ENCODE measurements at places on chromosomes 1 and 21. TPM values are rescaled to one million over a fixed set of nuclear protein-coding genes. Genes with fewer than 3 reads are reported as not detected.

DNA sequence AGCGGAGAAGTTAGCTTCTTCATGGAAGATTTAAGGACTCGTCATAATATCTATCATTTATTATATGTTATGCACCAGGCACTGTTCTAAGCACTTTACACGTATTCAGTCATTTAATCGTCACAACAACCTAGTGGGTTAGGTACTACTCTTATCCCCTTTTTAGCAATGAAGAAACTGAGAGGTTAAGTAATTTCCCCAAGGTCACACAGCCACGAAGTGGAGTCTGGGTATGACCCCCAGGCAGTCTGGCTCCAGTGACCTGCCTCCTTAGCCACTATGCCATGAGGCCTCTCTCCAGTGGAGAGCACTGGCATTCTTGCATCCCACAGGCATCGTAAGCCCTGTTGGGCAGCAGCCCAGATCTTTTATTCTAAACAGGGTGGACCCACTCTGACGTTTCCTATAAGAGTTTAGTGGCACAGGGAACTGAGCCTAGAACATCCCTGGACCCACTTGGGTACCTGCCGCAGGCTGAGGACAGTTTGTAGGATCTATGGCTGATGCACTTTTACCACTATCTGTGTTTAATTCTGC is 123.0 kb downstream of the NAV1 start:
- DNase-seq, result no peak

GLRX2 gene
- 26.6 TPM for total RNA-seq

GRCh38 chr1:55426619-55427018 is 211.5 kb upstream of the USP24 start:
- no peak for DNase-seq

ANGPTL3 gene
- total RNA-seq, result not detected

DNA sequence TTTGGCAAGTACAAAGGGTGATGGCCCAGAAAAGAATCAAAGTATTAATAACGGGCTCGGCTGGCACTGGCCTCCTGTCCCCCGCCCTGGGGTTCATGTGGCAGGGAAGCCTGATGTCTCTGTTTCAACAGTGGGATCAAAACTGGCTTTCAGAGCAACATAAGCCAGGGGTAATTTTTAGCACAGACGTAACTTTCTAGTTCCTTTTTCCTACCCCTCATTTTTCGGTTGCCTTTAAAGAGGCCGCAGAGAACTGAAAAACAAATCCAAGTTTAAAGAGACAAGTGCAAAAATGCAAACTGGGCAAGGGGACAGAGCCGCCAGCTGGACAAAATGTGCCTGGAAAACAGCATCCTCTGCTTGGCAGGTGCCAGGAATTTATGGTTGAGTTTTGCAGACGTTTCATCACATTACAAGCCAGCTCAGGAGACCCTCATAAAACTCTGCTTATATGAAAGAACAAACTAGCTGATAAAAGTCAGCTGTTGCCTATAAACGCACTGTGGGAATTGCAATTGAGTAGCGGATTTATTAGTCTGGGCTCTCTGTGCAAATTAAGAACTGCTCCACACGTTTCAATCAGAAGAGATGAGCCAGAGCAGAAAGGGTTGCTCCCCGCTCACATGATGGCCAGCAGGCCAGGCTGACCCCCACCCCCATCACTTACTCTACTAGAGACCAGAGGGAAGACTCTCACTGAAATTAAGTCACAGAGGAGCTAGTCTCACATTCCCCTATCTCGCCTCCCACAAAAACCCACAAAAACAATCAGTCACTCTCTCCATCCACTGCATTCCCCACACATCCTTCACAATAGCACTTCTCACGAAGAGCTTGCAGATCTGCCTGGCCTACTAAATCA is 15.8 kb upstream of the CDCA8 start:
- peak; percentile 45 for DNase-seq

GRCh38 chr1:213041443-213041842 is 9.6 kb upstream of the RPS6KC1 start:
- DNase-seq, result no peak

ORC1 gene
- 0.52 TPM for total RNA-seq

- no peak for DNase-seq
Measured at GRCh38 chr1:225844236-225845061, 34.5 kb downstream of the EPHX1 start.

DNA sequence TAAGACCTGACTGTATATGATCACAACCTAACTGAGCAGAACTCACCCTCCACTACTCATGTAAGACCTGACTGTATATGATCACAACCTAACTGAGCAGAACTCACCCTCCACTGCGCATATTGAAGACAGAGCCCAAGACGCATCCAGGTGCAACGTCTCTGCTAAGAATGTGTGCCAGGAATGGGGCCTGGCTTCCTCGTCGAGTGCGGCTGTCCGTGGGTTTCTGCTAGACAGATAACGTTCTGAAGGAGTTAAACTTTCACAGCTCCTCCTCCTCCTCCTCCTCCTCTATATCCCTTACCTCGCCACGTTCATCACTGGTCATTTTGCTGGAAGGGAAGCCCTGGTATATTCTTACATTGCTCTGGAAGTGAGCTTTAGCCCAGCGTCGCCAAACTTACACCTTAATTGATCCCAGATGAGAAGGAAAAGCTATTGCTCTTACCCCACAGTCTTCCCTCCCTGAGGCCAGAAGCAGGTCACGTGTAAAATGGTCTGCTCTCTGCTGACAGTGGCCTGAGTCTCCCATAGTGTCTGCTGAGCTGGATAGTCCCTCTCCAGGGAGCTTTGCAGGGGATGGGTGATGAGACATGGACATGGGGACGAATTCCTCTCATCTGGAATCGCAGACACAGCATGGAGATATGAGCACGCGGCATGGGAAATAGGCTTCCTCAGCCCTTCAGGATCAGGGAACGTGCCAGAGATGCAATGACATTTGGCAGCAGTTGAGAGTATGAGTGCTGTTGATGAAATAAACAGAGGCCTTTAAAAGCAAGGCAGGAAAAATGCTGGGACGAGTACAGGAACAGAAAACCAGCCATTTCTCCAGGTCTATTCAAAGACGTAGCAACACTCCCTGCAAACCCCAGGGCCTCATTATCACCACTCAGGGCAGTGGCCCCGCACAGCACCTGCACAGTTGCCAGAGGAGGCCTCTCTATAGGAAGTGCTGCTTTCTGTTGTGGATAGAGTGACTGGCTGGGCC is 528.1 kb downstream of the KIF26B start:
- DNase-seq, result no peak

EPHB2 gene
- total RNA-seq, result 11.4 TPM

- DNase-seq, result peak; percentile 57
Measured at GRCh38 chr21:42695697-42696380, 42.4 kb downstream of the PDE9A start.

DNA sequence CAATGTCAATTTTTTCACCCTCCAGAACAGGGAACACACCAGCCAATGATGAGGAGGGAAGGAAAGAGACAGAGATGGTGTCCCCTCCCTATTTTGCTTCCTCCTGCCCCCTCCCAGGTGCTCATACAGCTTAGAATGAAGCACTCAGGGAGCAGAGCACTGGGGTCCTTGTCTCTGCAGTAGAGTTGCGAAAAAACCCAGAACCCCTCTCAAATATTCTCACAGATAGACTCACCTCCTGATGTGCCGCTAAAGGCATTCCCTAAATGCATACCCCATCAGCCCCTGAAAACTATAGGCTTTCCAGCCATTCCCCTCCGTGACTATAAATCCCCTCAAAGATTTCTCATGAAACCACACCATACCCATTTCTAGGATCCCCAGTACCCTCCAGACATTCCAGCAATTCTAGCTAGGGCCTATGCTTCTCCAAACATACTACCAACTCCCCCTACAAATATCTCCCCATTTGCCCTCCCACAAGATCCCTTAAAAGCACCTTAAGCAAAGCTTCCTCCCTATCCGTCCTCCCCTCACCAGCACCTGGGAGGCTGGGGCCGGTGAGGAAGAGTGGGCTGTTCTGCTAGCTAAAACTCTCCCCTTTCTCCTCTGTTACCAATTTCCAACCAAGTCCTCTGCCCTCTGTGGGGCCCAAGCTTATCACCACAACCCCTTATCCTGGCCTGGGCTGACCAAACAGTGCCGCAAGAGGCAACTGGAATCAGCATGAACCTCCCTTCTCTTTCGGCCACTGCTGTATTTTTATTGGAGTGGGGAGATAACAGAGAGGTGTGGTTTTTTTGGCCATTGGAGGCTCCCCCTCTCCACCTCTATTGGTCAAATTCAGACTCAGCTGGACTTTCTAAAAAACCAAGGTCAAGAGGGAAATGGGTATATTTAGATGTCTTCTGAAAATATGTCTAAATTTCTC is 54.7 kb downstream of the RHBG start:
- DNase-seq, result no peak

DNA sequence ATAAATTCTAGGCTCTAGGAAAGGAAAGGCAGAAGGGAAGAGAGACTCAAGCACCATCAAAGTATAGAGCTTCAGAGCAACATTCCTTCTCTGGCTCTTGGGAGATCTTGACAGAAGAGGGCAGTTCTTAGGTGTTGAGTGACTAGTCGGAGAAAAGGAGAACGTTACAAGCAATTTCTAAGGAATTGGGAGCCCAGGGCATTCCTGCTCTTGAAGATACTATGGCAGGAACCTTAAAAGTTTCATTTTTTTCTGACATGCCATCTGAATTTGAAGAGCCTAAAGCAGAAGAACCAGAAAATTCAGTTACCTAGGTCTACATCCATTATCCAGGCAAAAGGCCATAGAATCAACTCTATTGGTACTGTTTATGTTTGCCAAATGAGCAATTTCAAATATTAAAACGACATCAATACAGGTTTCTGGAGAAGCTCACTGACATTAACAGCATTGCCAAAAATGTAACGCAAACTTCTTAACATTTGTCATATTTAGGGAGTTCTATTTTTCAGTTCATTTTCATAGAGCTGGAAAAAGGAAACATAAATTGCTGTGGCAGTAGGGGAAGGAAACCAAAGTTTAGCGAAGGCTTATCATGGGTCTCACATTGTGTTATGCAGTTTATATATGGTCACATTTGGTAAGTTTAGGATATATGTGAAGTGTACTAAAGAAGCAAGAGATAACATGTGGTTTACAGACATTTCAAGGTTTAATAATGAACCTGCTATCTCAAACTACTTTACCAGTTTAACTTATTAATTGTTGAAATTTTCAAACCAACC is 210.1 kb upstream of the NRIP1 start:
- no peak for DNase-seq

DNA sequence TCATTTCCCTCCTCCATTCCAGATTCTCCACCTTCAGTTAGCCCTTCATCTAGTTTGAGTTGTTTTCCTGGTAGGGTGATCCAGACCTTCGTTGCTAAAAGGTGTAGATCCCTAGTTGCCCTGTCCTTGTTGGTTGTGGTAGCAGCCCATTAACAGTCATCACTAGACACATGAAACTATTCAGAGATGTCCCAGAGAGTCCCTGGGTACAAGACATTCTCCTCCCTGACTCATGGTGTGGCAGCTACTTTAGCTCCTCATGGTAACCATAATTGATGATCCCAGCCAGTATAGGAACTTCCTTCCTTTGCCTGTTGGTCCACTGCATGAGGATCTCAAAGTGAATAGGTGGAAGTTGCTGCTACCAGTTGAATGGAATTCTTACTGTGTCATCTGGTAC is 6.0 kb upstream of the SH2D2A start:
- DNase-seq, result no peak

DNA sequence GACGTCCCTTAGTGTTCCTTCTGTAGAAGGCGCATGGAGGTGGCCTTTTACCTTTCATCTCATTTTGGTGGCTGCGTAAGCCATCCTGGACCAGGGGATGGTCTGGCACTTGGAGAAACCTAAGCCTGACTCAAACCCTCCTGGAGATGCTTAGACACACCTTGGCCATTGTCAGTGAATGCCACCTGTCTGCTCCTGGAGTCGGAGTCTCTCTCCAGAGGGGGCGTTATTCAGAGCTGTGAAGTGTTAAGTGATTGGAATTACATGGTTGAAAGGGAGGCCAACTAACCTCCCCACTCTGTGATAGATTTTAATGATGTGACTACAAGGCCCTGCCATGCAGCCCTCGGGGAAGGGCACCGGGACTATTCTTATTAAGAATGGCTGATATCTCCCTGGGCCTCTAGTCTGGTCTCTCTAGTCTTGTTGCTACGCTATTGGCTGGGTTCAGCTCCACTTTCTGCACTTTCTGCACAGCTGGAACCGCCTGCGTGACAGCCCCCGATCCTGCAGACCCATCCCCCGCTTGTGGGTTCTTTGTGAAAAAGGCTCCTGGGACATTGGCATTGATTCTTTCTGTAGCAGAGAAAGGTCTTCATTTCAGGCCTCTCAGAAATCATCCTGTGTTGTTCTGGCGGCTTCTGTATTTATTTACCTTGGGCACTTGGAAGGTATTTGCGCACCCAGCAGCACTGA is 4.2 kb downstream of the RASSF5 start:
- peak; percentile 45 for DNase-seq

GRCh38 chr1:154923695-154924094 is 12.8 kb downstream of the PMVK start:
- DNase-seq, result no peak

DNA sequence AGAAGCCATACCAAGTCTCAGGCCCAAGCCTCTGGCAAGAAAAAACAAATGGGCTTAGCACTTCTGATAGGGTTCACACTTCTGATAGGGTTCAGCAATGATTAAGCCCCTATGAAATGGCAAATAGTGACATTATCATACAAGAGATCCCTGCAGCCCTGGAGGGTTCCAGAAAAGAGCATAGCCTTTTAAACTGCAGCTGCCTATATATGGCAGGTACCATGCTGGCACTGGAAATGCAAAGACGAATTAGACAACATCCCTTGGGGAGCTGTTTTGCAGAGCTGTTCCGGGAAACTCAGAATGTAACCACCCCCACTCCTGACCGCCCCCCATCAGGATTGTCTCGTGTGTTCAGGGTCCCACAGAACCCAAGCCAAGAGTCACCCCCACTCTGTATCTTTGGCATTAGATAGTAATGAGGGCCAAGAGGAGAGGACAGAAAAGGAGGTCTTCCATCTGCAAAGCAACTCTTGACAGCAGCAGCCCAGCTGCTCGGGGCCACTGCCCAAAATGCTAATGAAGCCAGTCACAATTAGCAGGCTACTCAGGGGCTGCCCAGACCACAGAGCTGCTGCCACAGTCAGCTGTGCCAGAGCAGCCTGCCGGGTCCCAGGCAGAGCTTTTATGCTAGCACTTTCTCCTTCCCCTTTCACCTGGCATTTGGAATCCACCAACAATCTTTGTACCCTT is 50.9 kb downstream of the ITPKB start:
- DNase-seq, result no peak

GRCh38 chr1:219587401-219587800 is 25.5 kb downstream of the ZC3H11B start:
- no peak for DNase-seq

DNA sequence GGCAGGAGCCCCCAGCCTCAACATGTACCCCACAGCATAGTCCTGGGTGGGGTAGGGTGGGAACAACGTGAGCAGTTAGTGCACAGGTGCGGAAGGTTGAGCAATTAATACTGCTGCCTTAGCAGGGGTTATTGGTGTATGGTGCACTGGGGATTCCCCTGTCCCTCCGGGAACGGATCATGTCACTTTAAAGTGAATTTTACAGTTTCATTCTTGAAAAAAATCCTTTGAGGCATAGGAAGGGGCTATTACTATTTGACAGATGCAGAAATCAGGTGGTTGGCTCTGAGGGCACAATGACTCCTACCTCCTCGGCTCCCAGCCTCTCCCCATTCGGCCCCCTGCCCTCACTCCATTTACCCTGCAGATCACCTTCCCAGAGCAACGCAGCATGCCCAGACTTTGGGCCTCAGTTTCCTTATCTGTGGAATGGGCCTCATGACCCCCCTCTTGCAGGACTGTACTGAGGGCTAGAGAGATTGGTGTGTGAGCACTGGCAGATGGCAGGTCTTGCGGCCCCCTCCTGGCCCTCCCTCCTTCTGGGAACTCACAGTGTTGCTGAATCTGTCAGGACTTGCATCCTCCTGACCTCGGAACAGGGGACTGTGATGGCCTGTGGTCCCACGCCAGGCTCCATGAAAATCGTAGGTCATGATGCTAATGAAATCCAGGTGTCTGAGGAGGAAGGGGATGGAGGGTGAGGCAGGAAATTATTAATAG is 5.1 kb upstream of the MYBPH start:
- peak; percentile 44 for DNase-seq

NGF gene
- 5.1 TPM for total RNA-seq
